Cerebellar nuclear complex (tissue), 1 donor: ENCODE measurements at places on chromosomes 2 and 18.
A peak's percentile ranks its signal among the peaks of the same experiment; 100 is the strongest.

- peak; percentile 39 for DNase-seq
Measured at GRCh38 chr2:1802469-1803216, 58.3 kb upstream of the PXDN start.

DNA sequence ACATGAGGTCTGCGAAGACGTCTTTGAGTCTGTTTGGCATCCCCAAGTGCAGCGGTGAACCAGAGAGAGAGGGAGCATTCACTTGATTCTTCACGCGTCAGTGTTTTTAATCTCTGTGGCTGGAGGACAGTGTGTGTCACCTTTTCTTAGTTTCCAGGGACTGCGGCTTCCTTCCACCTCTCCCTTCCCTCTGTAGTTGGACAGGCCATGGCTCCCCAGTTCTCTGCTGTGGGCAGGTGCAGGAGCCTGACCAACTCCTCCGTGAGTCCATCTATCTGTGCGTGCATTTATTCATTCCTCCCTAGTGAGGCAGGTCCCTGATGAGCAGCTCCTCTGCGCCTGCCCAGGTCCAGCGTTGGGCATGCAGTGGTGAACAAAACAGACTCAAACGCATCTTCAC, 42.9 kb downstream of the AGAP1 start:
- no peak for DNase-seq

DNA sequence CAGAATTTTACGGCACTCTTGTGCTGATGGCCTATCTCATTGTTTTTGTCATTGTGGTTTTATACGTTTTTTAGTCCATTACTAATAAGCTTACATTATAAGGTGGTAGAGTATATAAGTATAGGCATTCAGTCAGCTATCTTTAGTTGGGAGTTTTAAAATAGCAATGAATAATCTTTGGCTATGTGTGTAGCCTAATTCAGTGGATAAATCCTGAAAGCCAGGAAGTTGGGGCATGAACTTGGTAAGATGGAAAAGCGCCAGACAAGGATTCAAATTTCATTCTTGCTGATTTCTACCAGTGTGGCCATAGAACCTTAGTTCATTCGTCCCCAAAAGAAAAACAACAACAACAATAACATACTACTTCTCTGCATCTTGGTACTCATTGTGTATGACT, 31.2 kb downstream of the EPC2 start:
- no peak for DNase-seq

GRCh38 chr2:39521876-39522517, 84.9 kb upstream of the MAP4K3 start:
- DNase-seq: no peak

DNA sequence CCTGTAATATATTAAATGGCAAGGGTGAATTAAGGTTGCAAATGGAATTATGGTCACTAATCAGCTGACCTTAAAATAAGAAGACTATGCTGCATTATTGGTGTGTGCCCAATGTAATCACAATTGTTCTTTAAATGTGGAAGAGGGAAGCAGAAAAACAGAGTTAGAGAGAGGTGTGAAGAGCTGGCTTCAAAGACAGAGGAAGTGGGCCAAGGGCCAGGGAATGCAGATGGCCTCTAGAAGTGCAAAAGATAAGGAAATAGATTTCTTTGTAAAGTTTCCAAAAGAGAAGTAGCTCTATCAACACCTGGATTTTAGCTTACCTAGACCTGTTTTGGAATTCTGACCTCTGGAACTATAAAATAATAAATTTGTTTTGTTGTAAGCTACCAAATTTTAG, 276.0 kb downstream of the LRRTM1 start:
- no peak for DNase-seq

GRCh38 chr2:160429248-160430000, 64.2 kb downstream of the RBMS1 start:
- DNase-seq: no peak

DNA sequence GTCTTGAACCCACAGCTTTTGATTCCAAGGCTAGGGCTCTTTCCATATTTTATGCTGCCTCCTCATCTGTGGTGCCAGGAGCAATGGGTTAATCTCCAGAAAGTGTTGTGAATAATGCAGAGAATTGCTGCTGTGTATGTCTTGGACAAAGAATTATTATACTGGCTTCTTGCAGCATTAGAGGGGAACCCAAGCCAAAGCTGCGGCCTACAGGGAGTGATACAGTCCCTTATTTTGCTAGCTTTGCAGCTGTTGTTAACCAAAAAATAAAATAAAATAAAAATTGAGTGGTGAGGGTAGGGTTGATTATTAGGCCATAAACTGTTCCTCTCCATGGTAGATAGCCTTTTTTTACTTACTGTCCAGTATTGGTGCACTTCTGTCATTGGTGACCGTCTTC, 16.7 kb downstream of the WIPF1 start:
- no peak for DNase-seq

- no peak for DNase-seq
Measured at GRCh38 chr18:10077986-10078385, 164.2 kb downstream of the VAPA start.

DNA sequence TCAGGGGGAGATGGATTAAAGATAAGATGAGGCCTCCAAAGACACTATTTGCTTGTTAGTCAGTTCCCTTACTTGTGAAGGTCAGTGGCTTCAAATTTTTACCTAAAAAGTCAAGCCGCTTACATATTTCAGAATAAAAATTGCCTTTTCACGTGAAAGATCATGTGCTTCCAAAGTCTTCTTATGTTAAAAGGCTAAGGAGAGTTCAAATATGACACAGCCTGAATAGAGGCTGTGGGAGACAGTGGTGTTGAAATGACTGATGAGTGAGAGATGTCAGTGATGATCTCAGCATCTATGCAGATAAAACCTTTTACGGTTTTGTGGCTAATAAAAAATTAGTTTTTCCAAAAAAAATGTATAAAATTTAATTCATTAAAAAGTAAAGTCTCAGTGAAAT, 40.5 kb downstream of the UPP2 start:
- no peak for DNase-seq

DNA sequence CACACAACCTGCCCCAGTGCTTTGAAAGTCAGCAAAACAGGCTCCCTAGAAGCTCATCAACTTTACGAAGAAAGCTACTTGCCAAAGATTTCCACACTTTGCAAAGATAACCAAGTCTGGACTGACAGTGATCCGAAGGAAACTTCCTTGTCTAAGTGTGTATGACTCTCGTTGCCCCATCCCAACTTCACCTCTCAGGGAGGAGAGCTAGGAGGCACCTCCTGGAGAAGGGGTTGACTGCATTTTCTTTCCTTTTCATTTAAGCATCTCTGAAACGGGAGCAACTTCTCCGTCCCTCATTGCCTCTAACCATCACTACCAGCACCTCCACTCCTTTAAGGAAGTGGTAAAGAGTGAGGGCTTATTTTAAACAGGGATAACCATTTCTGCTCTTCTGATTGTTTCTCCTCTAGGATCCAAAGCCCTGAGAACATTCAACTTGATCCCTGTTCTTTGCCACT, 7.0 kb downstream of the ZEB2 start:
- no peak for DNase-seq

GRCh38 chr2:231212329-231212845, 14.0 kb downstream of the ARMC9 start:
- DNase-seq: no peak

- no peak for DNase-seq
Measured at GRCh38 chr2:27307545-27308358, 493 bp downstream of the UCN start.

DNA sequence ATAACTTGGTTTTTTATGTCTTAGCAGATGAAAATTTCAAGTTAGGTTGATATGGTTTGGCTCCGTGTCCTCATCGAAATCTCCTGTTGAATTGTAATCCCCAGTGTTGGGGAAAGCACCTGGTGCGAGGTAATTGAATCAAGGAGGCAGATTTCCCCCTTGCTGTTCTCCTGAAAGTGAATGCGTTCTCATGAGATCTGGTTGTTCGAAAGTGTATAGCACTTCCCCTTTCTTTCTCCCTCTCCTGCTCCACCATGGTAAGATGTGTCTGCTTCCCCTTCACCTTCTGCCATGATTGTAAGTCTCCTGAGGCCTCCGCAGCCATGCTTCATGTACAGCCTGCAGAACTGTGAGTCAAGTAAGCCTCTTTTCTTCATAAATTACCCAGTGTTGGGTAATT, 242.1 kb upstream of the TNP1 start:
- no peak for DNase-seq

DNA sequence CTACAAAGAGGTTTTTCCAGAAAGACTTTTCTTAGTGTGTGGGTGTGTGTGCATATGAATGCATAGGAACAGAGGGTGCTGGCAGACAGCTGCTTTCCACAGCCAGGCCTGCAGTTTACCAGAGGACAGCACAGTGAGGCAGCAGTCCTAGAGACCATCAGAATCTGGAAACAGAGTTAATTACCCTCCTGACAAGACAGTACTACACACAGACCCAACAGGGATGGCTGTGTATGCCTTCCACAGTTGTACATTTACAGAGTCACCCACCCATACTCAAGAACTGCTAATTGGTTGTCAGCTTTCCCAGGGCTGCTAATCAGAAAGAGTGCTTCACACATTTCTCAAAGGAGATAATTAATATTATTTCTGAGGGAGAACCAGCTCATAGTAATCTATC, 104.7 kb downstream of the FEZ2 start:
- DNase-seq: no peak

DNA sequence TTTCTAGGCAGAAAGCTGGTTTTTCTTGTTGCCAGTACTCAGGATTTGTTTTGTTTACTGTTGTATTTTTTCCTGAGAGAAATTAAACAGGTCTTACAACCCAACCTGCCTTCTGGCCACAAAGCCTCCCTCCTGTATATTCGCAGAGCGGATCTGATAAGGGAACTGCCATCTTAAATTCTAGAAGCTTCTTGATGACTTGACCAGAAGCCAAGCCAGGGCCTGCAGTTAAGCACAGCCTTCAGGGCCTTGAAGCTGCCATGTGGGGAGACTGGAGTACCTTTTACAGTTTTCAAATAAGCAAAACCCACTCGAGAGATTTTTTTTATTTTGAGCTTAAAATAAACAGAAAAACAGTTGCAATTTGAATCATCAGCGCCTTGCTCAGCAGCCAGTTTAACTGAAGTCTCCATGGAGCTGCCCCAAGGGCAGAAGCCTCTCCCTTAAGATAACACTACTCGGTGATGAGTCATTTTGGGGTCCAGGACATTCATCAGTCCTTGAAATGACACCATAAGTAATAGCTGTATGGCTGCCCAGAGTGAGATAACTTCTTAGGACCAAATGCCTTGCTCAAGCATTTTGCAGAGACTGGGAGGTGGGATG, 51.5 kb upstream of the PHLPP1 start:
- DNase-seq: no peak

- no peak for DNase-seq
Measured at GRCh38 chr2:191176305-191176704, 25.5 kb upstream of the STAT4 start.

DNA sequence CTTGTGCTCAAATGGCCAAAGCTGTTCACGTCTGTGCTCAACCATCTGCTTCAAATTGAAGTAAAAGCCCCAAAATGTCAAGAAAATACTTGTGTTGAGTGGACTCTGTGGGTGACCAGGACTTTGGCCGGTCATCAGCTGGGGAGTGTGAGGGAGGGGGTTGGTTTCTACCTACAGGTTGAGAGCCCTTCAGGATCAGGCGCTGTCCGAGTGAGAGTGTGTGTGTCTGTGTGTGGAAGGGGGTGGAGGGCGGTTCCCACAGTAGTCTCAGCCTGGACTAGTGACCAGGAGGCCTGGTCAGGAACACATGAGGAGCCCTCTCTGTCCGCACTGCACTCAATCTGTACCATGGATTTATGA, 34.2 kb downstream of the ATOH8 start:
- DNase-seq: no peak

DNA sequence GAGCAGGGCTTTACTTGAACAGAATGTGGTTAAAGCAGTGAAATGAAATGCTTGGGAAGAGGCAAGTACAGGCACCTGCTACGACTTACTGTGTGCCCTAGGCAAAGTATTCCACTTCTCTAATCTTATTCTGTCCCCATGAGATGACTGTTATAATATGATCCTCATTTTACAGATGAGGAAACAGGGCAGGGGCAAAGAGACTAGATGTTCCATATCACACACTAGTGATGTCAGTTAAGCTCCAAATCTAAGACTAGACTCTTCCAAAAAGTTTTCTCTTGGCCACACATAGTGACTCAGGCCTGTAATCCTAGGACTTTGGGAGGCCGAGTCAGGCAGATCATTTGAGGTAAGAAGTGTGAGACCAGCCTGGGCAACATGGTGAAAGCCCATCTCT, 235.0 kb downstream of the SETBP1 start:
- no peak for DNase-seq

GRCh38 chr2:156472686-156473085, 36.5 kb downstream of the GPD2 start:
- no peak for DNase-seq

- DNase-seq: no peak
Measured at GRCh38 chr2:21372654-21373053, 248.9 kb downstream of the TDRD15 start.

DNA sequence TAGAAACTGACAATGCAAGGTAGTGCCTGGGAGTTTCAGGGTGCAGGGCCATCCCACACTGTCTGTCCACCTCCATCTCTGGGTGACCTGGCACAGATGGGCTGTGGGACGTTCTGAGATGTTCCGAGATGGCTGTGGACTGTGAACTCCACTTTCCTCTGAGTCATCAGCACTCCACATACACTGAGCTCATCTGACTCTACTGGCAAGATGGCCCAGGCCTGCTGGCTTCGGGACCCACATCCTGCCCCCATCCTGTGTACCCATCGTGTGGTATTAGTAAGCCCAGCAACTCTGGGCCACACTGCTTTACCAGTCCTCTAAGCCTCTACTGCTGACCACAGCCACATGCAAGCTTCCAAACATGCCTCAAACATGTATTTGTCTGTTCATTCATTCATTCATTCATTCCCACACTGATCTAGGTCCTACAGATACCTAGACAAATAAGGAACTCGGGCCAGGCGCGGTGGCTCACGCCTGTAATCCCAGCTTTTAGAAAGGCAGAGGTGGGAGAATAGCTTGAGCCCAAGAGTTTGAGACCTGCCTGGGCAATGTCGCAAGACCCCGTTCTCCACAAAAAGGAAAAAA, 124.8 kb upstream of the CXCR4 start:
- DNase-seq: no peak

DNA sequence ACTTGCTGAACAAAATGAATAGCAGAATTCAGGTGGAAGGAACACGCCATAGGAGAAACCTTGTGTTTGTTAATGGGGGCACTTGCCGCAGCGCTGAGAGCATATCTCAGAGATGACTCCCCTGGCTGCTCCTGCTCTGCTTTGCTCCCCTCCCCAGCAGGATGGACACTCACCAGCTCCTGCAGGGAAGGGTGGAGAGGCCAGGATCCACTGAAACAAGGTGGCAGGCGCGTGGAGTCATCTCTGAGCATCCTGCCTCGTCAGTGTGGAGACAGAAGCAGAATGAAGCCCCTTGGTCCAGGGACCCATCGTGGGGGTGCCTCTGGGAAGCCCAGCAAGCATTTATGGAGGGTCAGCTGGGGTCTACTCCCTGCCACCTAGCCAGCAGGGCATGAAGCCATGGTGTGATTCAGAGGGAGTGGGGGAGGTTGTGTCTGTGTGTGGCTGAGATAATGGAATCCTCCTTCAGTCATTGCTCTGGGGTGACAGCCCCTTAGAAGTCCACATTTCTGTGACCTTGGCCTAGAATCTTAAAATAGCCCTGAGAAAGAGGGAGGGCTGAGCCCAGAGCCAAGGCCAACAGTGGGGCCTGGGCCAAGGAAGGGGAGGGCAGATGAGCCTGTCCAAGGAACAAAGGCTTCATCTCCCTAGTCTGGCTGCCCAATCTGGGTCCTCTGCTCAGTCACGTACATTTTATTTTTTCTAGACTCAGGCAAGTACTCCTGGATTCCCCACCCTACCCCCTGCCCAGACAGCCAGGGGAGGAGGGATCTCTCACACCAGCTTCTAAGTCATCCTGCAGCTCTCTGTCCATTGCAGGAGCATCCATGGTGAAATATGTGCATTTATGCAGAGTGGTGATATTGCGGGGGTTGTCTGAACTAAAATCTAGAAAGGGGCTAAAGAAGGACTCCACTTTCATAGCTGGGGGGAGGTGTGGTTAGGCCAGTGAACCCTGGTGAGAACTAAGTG, 215.4 kb downstream of the ZBTB7C start:
- no peak for DNase-seq
